ENCODE measurements at places on chromosomes 7 and 10.

GRCh38 chr10:70584909-70585544, 17.5 kb downstream of the PRF1 start:
- DNase-seq: no peak

DNA sequence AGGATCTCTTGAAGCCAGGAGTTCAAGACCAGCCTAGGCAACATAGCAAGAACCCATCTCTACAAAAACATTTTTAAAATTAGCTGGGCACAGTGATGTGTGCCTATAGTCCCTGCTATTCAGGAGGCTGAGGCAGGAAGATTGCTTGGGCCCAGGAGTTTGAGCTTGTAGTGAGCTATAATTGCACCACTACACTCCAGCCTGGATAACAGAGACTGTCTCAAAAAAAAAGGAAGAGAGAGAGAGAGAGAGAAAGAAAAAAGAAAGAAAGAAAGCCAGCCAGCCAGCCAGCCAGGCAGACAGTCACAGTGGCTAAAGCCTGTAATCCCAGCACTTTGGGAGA, 95.2 kb upstream of the STK17A start:
- no peak for DNase-seq

DNA sequence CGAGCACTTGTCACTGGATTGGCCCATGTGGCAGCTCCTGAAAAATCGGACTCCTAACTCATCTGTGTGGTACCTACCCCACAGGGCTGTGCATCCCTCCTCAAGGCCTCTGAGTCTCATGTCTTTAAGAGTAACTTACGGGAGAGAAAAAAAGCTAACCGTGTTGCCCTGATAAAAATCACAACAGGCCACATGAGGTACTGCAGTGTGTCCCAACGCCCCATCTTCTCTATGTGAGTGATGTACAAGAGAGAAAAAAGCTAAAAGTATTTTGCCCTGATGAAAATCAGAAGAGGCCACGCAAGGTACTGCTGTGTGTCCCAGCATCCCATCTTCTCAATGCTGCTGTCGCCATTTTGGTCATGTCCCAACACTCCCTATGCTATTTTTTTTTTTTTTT, 41.2 kb upstream of the ADRB1 start:
- DNase-seq: no peak

GRCh38 chr7:52752891-52753290, 282.5 kb upstream of the POM121L12 start:
- DNase-seq: no peak

GRCh38 chr10:9792181-9792580, 1225.5 kb upstream of the CELF2 start:
- no peak for DNase-seq

GRCh38 chr7:64755865-64756264, 38.4 kb upstream of the ZNF138 start:
- no peak for DNase-seq
